ENCODE measurements at places on chromosomes 11 and 22.

GRCh38 chr11:120186774-120187591, 23.8 kb upstream of the OAF start:
- DNase-seq, result no peak

- DNase-seq, result no peak
Observed at GRCh38 chr11:134652586-134653255, 240.7 kb upstream of the B3GAT1 start.

DNA sequence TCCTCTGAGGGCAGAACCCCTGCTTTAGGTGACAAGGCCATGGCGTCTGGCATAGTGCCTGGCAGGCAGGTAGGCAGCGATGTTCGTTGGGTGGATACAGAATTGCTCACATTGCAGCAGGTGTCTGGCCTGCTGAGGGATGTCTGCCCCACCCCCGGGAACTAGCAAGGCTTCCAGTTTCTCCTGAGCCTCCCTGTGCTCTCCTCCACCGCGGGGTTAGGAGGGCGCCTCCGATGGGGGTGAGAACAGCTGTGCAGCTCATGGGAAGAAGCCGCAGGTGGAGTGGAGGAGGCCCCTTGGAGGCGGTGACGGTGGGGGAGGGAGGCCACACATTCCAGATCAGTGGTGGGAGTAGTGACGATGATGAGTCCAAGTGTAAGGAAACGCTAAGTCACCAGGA, 48.3 kb upstream of the JAM3 start:
- DNase-seq, result no peak

GRCh38 chr11:62394825-62395538, 23.9 kb upstream of the SCGB1A1 start:
- peak; percentile 82 for DNase-seq

- no peak for DNase-seq
Observed at GRCh38 chr11:44125598-44125997, 30.1 kb downstream of the EXT2 start.

DNA sequence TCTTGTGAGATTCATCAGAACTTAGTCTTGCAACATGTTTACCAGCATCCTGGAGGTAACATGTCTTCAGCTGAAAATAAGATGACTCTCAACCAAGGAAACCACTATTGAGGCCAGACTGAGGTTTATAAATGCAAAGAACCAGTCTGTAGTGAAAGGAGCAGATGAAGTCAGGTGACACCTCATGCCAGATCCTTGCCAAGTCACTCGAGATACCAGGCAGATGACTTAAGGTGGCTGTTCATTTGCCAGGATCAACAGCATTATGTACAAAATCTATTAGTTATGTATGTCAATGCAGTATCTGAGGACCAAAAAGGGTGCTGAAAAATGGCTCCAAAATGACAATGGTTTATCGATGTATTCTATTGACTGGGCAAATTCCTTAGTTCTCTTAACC, 100.0 kb upstream of the SOX6 start:
- DNase-seq, result no peak

DNA sequence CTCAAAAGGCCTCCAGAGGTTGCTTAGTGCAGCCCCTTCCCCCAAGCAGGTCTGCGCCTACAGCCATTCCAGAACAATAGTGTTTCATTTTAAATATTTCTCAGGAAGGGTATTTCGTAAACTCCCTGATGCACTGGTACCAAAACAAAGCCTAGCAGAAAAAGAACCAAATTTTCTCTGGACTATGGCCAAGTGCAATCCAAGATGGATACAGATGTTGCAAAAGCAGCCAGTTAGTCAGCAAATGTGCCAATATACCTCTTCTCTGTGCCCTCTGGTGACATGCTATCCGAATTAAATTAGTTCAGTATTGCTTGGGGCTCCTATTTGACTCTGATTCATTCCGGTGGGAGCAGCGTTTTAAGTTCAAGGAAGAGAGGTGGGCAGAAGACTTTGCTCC, 247.8 kb downstream of the NTM start:
- DNase-seq, result no peak

GRCh38 chr11:70760416-70761020, 362.2 kb downstream of the CTTN start:
- DNase-seq, result no peak

- no peak for DNase-seq
Observed at GRCh38 chr11:94871491-94872185, 101.7 kb downstream of the CWC15 start.

- no peak for DNase-seq
Observed at GRCh38 chr11:17173332-17173731, 34.5 kb downstream of the PIK3C2A start.

DNA sequence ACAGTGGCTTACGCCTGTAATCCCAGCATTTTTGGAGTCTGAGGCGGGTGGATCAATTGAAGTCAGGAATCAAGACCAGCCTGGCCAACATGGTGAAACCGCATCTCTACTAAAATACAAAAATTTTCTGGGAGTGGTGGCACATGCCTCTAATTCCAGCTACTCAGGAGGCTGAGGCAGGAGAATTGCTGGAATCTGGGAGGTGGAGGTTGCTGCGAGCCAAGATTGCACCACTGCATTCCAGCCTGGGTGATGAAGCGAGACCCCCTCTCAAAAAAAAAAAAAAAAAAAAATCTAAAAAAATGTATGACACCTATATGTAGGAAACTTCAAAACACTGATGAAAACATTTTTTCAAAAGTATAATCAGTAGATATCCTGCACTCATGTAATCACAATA, 242.7 kb upstream of the CHORDC1 start:
- DNase-seq, result no peak

GRCh38 chr11:133657054-133657453, 124.8 kb upstream of the OPCML start:
- no peak for DNase-seq

- DNase-seq, result no peak
Observed at GRCh38 chr11:66032957-66033735, 6.9 kb upstream of the CATSPER1 start.

DNA sequence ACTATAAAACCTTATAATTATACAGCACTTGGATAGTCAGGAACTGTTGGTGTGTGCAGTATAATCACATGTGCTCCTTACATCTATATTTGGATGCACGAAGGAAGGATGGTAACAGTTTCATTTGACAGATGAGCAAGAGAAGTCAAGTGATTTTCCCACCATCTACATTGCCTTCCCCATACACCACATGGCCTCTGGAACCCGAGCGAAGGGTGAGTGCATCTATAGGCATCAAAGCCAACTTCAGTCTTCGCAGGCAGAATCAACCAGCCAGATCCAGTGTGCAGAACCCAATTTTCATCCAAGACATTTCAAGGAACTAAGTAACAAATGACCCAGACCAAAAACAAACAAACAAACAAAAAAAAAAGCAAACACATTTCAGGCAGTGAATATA, 85.1 kb upstream of the BLID start:
- DNase-seq, result no peak

GRCh38 chr11:111870886-111871692, at the start of gene ALG9:
Gene ALG9 (minus strand): TSS chr11:111871581. CDS start chr11:111871482, 99 bp downstream.
- peak; percentile 19 for DNase-seq

DNA sequence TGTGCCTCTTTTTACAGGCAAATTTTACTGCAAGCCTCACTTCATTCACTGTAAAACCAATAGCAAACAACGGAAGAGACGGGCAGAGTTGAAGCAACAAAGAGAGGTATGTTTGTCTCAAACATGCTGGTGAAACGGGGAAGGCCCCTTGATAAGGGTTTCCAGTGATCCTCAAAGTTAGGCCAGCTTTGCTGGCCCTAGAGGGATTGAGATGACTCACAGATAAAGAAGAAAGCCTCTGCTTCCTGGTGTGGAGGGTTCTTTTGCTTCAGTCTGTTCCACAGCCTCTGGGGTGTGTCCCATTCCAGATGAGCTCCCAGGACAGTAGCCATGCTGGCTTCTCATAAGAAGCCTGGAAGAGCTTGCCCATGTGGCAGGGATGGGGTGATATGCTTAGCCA, 118.9 kb upstream of the PARVA start:
- DNase-seq, result no peak

GRCh38 chr11:114773541-114774338, 95.4 kb downstream of the NXPE2 start:
- no peak for DNase-seq

DNA sequence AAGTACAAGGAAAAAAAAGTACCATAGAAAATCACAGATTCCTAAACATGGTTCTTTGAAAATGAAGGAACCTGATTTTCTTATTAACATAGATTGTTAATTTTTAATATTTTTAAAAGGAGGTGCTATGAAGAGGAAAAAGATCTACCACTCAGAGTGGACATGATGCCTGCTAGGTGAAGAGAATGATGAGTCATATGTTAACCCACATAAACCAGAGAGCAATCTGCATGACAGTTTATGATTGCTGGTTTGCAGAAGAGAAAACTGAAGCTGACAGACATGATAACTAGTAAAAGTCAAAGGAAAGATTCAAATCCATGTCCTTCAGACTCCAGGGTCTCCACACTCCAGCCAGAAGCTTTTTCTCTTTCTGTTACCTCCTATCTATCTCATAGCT, 1231.7 kb downstream of the LRRC4C start:
- DNase-seq, result no peak

- no peak for DNase-seq
Observed at GRCh38 chr11:102572554-102573220, 42.1 kb upstream of the MMP7 start.

- no peak for DNase-seq
Observed at GRCh38 chr11:64711138-64711955, 11.7 kb downstream of the NRXN2 start.

DNA sequence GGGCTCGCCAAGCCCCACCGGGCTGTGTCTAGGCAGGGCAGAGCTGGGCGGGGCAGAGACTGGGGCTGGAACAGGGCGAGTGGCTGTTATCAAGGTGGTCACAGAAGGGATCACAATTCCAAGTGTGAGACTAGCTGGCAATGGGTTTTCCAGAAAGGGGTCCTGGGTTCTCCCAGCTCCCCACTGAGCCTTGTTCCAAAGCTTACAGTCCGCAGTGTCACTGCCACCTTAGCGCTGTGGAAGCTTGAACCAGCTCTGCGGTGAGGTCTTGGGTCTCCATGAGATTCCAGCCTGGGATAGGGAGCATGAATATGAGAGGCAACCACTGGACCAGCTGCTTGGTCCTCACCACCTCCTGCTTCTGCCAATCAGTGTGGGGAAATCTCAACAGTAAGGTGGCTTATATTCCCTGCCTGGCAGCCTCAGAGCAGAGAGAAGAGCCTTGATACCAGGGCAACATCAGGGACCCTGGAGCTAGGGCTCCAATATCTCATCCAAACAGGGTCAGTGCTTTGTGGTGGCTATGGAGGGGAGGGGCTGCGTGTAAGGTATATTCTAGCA, 831 bp downstream of the CD44 start:
- DNase-seq, result no peak

DNA sequence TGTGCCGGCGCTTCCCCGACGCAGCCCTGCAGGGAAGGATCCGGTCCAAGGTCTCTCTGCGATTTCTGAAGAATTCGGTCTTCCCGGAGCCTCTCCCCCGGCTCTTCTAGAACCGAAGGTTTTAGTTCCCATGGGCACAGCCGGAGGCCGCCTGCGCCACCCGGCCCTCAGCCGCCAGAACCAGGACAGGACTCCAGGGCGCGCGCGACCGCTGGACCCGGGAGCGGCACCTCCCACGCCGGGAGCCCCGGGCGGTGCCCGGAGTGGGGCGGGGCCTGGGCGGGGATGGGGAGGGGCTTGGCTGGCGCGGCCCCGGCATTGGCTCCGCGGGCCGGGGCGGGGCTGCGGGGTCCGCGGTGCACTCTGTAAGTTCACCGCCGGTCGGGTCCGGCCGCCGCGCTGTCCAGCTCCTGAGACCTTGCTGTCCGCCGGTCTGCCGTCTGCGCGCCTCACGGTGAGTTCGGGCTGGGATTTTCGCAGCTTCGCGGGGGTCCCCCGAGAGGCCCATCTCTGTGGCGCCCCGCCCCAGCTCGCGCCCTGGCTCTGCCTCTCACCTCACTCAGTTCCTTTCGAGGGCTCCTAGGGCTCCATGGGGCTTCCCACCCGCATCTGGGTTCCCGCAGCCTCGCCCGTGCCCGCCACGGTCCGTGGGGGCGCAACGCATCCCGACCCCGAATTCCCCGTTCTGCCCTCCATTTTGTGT, at the start of gene CDC42EP2:
Gene CDC42EP2 (plus strand): TSS at position 366 of the 703 bp plus-strand sequence. CDS start 6,033 bp downstream, outside the sequence.
- DNase-seq, result no peak

- DNase-seq, result no peak
Observed at GRCh38 chr11:65850217-65851082, 7.5 kb downstream of the CFL1 start.

- DNase-seq, result no peak
Observed at GRCh38 chr11:50298182-50298988, 265.7 kb downstream of the OR4C45 start.

GRCh38 chr11:17473071-17473744, 3.4 kb downstream of the ABCC8 start:
- no peak for DNase-seq

DNA sequence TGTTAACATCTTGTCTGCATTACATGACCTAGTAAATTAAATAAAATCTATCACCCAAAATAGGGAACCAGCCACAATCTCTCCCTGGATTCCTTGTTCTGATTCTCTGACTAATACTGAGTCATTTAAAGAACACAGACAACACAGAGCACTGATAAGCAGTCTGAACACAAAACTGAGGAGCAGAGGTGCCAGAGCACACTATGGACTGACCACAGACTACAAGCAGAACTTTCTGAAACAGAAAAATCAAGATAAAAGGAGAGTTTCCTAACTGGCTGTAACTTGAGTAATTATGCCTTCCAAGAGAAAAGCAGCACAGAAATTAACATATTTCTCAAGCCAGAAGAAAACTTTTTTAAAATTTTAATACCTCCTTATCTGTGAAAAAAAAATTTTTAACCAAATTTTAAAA, 128.8 kb downstream of the SGSM3 start:
- DNase-seq, result no peak

DNA sequence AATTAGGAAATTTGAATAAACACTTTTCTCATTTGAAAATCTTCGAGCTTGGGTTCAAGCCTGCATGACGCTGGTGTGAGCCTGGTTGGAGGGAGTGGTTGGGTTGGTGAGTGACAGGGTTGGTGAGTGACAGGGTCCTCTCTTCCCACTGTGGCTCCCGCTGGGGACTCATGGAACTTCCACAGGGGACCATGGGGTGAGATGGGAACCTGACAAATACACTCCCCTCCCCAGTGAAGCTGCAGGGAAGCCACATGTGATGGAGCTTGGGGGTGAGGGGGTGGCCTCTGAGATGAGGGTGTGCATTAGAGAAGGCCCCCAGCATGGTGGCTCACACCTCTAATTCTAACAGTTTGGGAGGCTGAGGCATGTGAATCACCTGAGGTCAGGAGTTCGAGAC, 66.8 kb downstream of the RTL6 start:
- no peak for DNase-seq

GRCh38 chr11:79762279-79762921, 321.6 kb upstream of the TENM4 start:
- DNase-seq, result no peak

- DNase-seq, result no peak
Observed at GRCh38 chr11:78192911-78193351, 4.2 kb downstream of the USP35 start.

DNA sequence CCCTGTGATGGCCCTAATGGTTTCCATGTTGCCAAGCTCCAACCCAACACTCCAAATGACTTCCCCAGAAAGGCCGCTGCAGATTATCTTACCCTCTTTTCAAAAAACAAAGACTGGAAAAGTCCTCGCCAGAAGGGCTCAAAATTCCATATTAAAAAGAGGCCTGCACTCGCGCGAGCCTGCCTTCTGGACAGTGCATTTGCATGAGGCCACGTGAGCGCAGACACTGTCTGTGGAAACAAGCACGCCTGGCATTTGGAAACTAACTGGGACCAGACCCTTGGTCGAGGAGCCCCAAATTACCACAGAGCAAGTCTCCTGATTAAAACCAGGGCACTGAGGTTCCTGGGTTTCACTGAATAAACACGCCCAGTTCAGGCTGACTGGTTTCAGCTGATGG, 42.9 kb downstream of the ABTB2 start:
- DNase-seq, result no peak

GRCh38 chr11:72405009-72405408, 29.3 kb downstream of the CLPB start:
- no peak for DNase-seq

Measured in NCI-H2029 treated with DMSO at 0.1 percent for 48 hours (cell line).